ENCODE measurements at places on chromosomes 7 and 10. TPM values are rescaled to one million over a fixed set of nuclear protein-coding genes. Genes with fewer than 3 reads are reported as not detected.

GRCh38 chr7:4345004-4345403 lies 337.1 kb upstream of the FOXK1 start:
- no peaks in the 10 kb centered on the region for H3K36me3 ChIP-seq
- H3K27ac ChIP-seq: no peak overlapping the region
- no peaks in the 10 kb centered on the region for H3K27me3 ChIP-seq
- no peak overlapping the region for H3K4me3 ChIP-seq
- DNase-seq: peak; percentile 41
- peaks cover 19% of the 10 kb centered on the region for H3K4me1 ChIP-seq

DNA sequence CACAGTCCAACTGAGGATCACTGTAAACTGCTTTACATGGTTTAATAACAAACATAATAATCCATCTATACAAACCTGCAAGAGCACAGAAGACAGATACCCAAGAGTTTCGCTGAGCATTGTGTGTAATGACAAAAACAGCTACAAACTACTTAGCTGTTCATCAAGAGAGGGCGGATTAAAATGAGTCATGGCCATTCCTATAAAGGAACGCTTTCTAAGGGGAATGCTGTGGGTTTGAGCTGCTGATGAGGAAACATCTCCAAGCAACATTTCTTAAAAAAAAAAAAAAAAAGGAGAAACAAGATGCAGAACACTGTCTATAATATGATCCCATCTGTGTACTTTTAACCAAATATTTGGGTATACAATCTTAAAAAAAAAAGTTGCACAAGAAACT lies 33.8 kb downstream of the VOPP1 start:
- H3K36me3 ChIP-seq: no peaks in the 10 kb centered on the region
- H3K4me1 ChIP-seq: peaks cover 43% of the 10 kb centered on the region
- H3K27ac ChIP-seq: no peak overlapping the region
- H3K27me3 ChIP-seq: no peaks in the 10 kb centered on the region
- DNase-seq: no peak

DNA sequence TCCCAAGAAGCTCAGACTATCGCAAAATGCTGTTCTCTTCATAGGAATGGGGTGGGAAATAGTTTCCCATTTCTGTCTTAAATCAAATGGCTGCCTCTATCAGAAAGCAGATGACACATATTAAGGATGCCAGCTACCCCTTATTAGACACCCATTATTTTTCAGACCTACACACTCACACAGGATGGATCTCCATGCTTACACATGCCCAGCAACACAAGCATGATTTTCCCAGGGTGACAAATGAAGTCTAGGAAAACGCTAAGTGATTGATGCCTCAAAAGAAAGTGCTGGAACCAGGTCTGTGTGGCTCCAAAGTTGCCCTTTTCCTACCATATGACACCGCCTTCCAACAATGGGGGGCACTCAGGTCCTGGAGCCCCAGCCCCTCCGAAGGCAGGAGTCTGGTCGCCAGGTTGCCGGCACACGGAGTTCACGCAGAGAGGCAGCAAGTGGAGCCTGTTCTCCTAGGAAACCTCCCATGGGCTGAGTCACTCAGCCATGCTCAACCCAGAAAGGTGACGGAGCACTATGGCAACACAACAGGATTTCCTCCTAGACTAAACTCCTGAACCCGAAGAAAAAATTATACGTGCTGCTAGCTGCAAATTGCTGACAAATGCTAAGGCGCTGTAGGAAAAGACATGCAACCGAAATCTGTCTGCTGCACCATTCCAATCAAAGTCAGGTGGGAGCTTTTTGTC lies 19.8 kb downstream of the VOPP1 start:
- no peak overlapping the region for H3K4me3 ChIP-seq
- peaks cover 40% of the 10 kb centered on the region for H3K4me1 ChIP-seq
- no peaks in the 10 kb centered on the region for H3K36me3 ChIP-seq
- no peak overlapping the region for H3K27ac ChIP-seq
- no peaks in the 10 kb centered on the region for H3K27me3 ChIP-seq
- no peak for DNase-seq

DNA sequence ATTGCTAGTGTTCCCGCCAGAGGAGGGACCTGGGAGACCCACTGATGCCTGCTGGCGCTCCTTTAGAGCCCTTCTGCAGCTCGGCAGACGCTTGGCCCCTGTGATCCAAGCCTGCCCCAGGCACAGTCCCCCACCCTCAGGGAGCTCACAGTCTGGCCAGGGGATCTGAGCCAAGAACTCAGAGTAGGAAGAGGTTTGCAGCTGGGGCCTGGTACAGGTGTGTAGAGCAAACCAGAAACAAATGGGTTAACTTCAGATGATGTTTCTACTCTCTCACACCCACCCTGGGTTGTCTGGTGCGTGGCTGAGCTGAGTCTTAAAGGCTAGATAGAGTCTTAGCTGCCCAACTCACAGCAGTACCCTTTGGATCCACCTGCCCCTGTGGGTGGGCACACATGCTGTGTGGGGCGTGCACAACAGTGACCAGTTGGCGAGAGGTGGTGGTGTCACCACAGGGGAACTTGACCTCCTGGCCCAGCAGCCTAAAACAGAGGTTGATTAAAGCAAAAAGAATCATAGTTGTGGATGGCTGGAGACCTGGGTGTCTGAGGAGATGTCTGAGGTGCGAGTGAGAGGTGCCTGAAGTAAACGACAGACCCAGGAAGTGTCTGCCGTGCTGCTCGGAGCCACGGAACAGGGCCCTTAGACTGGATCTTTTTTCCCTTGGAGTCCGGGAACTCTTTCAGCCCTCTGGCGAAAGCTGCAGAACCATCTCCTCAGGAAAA lies 31.2 kb upstream of the SRGN start:
- H3K4me1 ChIP-seq: peaks cover 42% of the 10 kb centered on the region
- no peak for DNase-seq
- H3K36me3 ChIP-seq: no peaks in the 10 kb centered on the region
- peaks cover 4% of the 10 kb centered on the region for H3K27me3 ChIP-seq
- H3K4me3 ChIP-seq: peak overlapping the region; percentile 54
- H3K27ac ChIP-seq: no peak overlapping the region

GRCh38 chr7:131431289-131431688 lies 103.6 kb downstream of the MKLN1 start:
- DNase-seq: no peak
- H3K36me3 ChIP-seq: peaks cover 7% of the 10 kb centered on the region
- no peak overlapping the region for H3K4me3 ChIP-seq
- no peaks in the 10 kb centered on the region for H3K27me3 ChIP-seq

Gene NEURL1
- not detected for total RNA-seq

All from HepG2 (cell line).